ENCODE measurements at places on chromosomes 4 and X.

DNA sequence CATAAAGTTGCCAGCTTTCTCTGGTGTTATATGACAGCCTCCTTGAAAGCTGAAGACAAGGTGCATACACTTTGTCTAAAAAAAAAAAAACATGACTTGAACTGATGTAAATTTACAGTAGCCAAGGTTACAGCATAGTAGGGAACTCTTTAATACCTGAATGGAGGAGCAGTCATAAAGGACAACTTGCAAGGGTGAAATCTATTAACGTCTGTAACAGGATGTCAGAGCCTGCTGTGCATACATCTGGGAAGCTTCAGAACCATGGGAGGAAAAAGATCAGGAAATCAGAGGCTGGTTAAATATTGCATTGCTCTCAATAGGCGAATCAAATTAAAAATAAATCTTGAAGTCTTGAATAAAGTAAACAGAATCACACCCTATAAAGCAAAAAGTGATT, 484.0 kb upstream of the CTSO start:
- no peak for DNase-seq

DNA sequence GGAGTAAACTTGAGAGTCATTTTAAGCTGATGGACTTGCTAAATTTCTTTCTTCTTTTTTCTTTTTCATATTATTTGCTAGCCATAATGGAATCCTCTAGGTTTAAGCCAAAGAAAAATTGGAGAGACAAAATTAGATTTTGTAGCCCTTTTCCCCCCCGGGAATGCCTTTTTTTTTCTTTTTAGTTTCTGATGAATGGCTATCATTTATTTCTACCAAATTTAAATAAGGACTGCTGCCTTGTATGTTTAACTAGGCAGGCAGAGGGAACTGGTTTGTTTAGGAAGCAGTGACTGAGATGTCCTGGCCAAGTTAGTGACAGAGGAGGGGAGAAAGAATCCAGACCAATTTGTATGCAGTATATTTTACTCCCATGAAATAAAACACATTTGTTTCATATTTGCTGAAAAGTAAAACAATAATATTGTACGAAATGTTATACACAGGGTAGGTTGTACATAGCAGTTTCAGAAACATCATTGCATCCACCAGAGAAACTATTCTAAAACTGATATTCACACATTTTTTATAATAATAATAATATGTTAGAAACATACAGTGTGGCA, 5.7 kb downstream of the PITX2 start:
- DNase-seq: no peak

DNA sequence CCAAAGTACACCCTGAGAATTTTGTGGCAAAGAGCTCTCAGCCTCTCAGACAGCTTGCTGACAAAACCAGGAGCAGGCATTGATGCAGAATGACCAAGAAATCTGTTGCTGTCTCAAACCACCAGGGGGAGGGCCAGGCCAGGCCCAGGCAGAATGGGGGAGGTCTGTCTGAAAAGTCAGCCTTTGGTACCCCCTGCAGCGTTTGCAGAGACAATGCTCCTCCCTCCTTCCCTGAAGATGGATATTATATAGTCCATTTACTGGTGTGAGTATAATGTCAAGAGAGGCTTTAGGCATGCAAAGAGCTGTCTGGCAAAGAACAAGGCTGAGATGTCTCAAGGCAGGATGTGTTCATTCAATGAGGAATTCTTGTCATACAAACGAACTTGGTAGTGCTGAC, 52.9 kb upstream of the TRPC5OS start:
- DNase-seq: peak; percentile 94

DNA sequence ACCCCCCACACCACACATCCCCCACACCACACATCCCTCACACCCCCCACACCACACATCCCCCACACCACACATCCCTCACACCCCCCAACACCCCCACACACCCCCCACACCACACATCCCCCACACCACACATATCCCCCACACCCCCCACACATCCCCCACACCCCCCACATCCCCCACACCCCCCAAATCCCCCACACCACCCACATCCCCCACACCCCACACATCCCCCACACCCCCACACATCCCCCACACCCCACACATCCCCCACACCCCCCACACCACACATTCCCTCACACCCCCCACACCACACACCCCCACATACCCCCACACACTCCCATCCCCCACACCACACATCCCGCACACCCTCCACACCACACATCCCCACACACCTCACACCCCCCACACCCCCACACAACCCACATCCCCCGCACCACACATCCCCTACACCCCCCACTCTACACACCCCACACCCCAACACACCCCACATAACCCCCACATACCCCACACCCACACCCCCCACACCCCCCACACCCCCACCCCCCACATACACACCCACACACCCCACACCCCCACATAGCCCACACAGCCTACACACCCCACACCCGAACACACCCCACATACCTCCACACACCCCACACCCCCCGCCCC, 172.9 kb downstream of the DCLK2 start:
- DNase-seq: no peak

DNA sequence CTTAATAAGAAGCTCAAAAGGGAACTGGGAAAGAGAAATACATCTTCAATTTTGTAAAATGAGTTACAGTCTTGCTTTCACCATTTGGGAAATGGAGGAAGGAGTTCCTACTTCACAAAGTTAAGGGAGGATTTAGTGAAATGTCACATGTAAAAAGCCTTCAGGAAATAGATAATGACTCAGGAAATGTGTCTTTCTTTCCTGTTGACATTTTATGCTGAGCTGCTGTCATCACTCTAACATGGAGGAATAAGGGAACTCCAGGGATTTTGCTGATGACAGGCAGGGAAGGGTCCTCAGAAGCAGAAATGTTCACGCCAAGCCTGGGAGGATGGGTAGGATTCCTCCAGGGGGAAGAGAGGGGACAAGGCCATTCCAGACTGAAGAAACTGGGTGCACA, 251.1 kb downstream of the USP46 start:
- no peak for DNase-seq

GRCh38 chrX:150038315-150038714, 100.0 kb upstream of the EOLA2 start:
- no peak for DNase-seq

Measured in endodermal cell (in vitro differentiated cells).